Mesenteric fat pad (tissue), 1 donor: ENCODE measurements at places on chromosomes 7 and 10.

GRCh38 chr10:95459446-95460045 lies 101.6 kb downstream of the SORBS1 start:
- DNase-seq: no peak

GRCh38 chr10:117502421-117503243 lies 39.9 kb upstream of the EMX2 start:
- DNase-seq: peak; percentile 60

DNA sequence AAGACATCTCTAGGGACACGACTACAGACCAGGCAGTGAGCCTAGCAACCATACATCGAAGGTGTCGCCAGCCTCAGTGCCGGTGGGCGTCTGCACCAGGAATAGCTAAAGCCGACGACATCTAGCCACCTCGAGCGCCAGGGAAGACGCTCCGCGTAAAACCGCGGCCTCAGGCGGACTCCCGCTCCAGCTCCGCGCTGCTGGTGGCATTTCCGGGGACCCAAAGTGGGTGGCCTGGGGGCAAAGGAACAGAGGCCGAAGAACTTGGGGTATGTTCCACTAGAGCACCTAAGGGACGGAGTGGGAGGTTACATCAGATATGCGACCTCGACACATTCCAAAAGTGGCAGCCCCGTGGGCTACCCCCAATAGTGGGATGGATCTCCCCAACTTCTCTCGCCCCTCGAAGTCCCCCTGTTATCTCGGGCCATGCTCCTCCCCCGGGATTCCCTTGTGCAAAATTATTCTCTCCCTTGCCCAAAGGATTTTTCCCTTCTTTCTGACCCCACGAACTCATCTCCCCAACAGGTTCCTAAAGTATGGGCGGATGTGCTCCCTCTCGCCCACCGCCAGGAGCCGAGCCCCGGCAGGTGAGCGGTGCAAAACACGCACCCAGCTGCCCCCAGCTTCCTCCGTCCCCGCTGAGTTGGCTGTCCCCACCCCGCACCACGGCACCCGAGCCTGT lies 1.2 kb downstream of the KCNMA1 start:
- no peak for DNase-seq

- no peak for DNase-seq
These were observed 13.6 kb downstream of the DGKB start for GRCh38 chr7:14888962-14889361.

DNA sequence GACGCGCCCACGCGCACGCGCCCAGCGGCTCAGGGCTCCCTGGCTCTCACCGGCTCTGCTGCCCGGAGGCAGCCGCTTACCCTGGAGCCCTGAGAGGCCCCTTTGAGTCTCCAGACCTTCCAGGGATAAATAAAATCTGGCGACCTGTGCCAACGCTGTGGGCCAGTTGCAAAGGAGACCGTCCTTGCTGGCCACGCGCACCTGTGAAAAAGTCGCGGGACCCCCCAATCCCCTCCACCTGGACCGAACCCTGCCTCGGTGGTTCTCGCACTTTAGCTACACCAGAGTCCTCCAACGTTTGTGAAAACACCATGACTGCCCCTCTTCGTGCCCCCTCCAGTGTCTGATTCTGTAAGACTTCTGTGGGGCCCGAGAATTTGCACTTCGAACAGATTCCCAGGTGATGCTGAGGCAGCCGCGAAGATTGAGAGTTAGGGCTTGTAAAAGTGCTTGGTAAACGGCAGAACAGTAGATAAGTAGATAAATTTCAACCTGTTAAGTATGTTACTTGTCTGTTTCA lies 102.4 kb upstream of the SVIL start:
- DNase-seq: no peak

DNA sequence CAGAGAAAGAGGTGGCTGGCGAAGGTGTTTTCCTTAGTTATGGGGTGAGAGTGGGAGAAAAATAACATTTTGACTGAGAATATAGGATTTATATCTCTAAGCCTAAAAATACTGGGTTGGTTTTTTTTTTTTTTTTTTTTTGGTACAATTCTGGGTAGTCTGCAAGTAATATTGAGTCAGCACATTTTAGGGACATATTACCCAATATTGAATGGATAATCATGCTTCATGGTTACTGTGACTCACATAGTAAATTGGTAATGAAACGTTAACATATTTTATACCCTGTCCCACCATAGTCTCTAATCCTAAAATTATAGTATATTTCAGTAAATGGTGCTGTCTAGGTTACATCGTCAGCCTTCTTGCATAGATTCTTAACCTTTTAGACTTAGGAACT lies 91.4 kb downstream of the TPST1 start:
- no peak for DNase-seq

DNA sequence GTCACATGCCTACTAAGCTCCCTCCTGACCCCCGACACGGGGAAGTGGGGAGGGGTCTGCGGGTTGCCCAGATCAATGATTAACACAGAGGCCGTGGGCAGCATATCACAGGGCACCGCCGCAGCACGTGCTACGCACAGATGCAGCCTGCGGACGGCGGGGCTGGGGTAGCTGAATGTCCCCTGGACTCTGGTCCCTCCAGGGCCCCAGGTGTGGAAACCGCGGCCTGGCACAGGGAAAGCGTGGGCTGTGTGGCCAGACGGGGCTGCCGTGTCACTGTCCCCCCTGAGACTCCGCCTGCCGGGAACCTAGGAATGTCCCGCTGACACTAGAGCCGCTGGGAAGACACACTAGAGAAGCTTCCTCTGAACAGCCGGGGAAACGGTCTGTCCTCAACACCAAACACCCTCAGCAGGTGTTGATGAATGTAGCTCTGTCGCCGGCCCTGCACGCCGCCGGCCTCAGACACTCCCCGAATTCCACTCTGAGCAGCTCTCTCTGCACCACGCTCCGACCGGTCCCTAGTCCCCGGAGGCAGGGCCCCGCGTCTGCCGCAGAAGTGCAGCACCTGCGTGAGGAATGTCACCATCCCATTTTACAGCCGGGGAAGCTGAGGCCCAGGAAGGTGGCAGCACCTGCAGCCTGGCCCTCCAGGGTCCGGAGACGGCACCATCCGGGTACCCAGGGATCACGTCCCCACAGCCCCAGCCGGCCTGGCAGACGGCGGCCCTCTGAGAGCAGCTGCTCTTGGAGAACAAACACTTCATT lies 33.4 kb upstream of the PDGFA start:
- no peak for DNase-seq

DNA sequence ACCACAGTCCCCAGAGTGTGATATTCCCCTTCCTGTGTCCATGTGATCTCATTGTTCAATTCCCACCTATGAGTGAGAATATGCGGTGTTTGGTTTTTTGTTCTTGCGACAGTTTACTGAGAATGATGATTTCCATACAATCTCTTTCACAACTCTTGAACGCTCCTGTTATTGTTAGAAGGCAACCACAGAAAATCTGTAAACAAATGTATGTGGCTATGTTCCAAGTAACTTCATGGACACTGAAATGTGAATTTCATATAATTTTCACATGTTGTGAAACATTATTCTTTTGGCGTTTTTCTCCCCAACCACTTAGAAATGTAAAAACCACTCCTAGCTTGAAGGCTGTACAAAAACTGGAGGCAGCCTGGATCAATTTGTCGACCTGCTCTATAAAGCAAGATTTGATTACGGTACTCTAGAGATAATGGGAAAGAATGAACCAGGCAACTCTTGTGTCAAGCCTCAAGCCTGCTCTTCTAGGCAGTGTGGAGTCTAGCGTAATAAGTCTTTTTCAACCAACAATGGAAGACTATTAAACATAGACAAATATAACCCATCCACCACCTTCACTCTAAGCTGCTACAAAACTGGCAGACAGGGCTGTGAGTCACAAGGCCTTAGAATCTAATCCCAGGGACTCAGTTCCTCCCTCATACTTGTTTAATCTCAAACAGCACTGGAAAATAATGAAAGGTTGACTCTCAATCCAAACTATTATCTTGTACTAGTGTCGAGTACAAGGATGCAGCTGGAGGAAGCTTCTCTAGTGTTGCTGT lies 22.7 kb downstream of the ARL3 start:
- no peak for DNase-seq

- DNase-seq: no peak
These were observed 262.4 kb downstream of the CDK14 start for GRCh38 chr7:90858546-90858945.

DNA sequence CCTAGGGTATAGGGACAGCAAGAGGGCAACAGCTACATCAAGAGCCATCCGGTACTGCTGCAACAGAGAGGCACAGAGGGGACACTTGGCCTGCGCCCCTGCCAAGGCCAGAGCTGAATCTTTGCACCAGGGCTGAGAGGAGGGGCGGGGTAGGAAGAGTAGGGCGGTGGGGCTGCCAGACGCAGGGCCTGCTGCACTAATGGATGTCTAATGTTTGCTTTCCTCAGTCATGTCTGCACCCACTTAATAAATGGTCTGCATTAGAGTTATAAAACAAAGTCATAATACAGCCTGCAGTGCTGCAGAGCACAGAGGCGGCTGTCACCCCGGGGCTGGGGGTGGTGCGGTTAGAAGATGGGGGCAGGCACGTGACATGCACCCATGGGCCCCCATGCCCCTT lies 42.2 kb upstream of the SLC29A3 start:
- DNase-seq: no peak

- no peak for DNase-seq
These were observed 319.0 kb downstream of the DGKB start for GRCh38 chr7:14583518-14583917.

DNA sequence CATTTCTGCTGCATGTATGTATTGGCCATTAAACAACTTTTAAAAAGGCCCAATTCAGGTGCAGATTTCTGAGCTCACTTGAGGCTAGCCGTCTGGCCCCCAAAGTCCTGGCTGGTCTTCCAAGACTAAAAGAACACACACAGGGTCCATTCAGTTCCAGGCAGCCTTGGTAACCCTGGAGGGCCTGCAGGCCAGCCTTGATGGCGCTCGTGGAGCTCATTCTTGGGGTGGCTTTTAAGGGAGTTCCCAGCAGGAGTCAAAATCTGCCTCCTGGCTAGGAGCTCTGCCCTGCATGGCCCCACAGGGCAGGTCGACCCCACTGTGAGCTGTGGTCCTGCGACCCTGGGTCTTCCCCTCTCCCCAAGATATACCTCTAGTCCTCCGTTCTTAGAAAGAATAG lies 28.8 kb downstream of the ANXA11 start:
- DNase-seq: no peak

- no peak for DNase-seq
These were observed 8.8 kb downstream of the DDC start for GRCh38 chr7:50556247-50556991.

- no peak for DNase-seq
These were observed 163.1 kb upstream of the PLXNA4 start for GRCh38 chr7:132739271-132739955.

DNA sequence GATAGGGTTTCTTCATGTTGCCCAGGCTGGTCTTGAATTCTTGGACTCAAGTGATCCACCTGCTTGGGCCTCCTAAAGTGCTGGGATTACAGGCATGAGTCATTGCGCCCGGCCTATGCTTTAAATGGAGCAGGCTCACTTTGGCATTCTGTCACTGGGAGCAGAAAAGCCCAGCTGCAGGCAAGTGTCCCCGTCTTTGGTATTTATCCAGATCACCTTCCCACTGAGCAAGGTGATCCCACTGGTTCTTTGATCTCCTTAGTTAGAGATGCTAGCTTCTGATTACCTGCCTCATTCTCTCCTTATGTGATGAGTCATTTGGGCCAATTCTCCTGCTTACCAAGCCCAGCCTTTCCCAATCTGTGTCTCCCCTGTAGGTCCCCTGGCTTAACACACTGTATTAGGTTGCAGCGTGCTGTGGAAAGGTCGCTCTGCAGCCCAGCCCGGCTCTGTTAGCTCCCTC lies 39.3 kb downstream of the SPDYE5 start:
- no peak for DNase-seq

GRCh38 chr10:43137717-43138020 lies 576 bp upstream of the CSGALNACT2 start:
- DNase-seq: no peak

GRCh38 chr7:156172638-156173037 lies 360.4 kb upstream of the SHH start:
- DNase-seq: peak; percentile 72

DNA sequence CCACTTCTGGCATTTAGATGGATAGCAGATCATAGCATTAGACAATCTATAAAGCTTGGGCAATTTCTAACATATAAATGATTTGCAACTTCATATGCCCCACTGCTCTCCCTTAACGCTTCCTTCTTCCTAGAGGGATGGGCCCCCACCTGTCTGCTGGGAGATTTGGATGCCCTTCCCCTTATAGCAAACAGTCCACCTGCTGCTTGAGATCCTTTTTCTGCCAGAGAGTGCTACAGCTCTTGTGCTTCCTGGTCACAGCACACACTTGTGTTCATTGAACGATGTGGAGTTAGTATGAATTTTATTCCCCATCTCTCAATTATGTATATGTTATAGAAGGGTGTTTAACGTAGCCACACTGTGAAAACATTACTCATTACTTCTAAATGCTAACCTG lies 10.4 kb upstream of the PCGF5 start:
- DNase-seq: no peak

- DNase-seq: no peak
These were observed 97.8 kb upstream of the AFAP1L2 start for GRCh38 chr10:114502074-114502473.

- DNase-seq: no peak
These were observed 1087.1 kb upstream of the LRRN3 start for GRCh38 chr7:110003827-110004226.

- DNase-seq: no peak
These were observed 578 bp downstream of the CACUL1 start for GRCh38 chr10:118754229-118754555.

DNA sequence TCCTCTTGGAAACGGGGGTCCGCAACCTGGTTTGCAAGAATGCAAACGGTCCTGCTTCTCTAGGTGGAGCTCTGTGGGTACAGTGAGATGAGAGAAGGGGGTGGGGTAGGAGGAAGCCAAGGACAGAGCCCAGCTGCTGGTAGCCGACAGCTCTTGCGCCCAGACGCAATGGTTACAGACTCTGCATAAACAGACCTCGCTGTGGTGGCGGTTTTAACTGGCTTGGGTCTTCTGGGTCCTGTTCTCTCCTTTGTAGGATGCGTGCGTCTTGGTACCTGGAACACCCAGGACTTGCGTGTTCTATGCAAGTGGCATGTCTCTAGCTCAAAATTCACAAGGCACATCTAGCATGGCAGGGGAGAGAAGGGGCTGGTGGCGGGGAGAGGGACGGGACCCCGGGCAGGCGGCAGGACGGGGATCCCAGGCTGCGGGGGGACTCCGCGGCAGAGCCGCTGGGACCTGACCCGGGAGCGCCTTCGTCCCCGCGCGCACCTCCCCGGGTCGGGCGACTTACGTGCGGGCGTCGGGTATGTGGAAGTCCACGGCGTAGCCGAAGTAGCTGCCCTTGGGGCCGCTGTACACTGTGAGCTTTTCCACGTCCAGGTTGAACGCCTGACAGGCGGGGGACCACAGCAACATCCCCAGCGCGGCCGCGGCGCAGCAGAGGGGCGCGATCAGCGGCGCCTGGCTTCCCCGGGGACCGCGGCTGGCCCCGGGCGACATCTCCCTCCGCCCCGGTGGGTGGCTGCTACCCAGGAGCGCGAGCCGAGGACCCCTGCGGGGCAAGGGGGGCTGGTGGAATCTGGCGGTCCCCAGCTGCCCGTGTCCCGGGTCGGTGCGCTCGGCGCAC lies 448 bp downstream of the ITGA8 start:
- DNase-seq: no peak

GRCh38 chr10:92440578-92440977 lies 133.3 kb downstream of the IDE start:
- DNase-seq: no peak
